ENCODE measurements at places on chromosomes 2 and 18. TPM values are rescaled to one million over a fixed set of nuclear protein-coding genes. Genes with fewer than 3 reads are reported as not detected.

DNA sequence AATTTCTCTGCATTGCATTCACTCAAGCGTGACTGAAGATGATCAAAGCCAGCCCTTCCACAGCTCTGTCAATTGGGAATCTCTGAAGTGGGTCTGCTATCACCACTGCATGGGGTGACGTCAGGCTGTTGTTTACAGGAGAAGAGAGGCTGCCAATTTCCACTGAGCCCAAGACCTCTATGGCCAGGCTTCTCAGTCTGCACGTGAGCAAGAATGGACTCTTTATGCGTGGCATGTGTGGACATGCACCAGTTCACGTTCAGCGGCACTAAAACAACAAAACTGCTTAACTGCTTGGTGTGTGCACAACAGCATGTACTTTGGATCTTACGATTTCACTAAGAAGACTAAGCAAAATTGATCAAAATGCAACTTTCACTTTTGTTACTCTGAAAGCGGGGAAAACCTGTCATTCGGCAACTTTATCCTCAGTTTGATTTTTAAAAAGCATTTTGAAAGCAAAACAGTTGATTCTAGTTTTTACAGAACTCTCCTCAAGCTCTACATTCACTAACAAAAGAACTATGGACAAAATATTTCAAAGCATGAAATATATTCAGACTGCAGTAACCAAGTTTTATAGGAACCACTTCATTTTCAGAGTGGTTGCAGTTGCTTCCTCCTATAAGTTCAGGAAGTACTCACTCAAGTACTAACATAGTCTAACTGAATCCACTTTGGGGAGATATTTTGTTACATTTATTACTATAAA is 77.0 kb upstream of the SERTAD2 start:
- DNase-seq, result peak; percentile 7

GRCh38 chr2:235053651-235054050 is 101.8 kb downstream of the SH3BP4 start:
- DNase-seq, result no peak

Gene MCEE
- total RNA-seq, result 2.7 TPM

DNA sequence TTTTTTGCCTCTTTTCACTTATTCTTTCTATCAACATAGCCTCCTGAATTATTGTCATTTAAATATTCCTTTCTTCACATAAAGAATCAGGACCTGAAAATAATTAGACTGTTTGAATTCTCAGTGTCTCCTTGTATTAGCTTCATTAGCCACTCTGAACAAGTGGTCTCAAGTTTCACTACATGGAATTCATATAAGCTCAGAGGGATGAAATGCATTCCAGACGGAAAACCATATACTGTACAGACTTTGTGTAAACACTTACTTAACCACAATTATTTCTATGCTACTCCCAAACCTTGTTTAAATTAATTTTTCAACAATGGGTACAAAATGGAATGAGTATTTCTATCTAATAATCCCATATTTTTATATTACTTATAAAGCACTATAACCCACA is 53.4 kb downstream of the CHN1 start:
- DNase-seq, result no peak

Gene ARL6IP6
- total RNA-seq, result 32.0 TPM

DNA sequence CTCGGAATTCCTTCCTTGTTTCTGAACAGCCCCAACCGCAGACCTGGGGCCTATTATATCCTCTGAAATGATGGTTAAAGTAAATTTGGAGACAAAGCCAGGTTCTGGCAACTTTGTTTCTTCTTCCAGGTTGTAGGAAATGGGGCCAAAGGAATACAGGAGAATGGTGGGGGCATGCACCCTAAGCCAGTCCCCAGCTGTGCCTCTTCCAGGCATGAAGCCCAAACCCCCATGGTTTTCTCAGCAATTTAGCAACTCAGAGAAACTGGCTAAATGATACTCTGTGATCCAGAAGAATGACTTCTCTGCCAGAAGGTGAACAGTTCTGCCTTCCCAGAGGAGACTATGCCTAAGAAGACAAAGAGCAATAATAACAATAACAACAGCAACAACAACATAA is 635.0 kb upstream of the FANCL start:
- DNase-seq, result no peak

DNA sequence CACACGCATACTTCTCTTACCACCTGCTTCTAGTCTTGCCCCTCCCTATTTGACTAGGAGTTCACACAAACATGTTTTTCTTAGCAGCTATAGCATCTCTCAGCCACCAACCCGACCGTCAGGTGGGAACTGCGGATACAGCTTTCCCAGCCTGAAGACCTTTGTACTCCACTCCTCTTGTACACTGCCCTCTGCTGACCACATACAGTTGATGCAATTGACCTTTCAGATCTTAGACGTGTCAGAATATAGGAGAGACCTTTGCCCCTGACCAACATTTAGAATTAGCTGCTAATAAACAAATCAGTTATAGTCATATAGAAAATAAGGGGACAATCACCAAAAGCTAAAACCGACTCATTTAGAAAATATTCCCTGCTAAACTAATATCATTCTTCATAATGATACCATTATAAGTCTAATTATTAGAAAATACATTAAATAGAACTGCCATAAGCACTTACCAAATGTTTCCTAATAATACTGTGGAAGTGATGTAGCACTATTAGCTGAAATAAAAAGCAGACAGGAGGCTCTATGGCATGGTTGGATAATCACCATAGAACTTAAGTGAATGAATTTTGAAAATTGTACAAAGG is 208.4 kb downstream of the RAD51AP2 start:
- no peak for DNase-seq

Gene CHAC2
- 7.2 TPM for total RNA-seq

Gene DNAJC10
- 171 TPM for total RNA-seq

Gene COL5A2
- 27.1 TPM for total RNA-seq

- no peak for DNase-seq
Observed at GRCh38 chr2:132664096-132664495, 5.9 kb downstream of the LYPD1 start.

Gene SLC14A1
- not detected for total RNA-seq

GRCh38 chr18:8706791-8707555 is 1.6 kb downstream of the MTCL1 start:
- DNase-seq, result no peak

- DNase-seq, result no peak
Observed at GRCh38 chr2:8204711-8205110, 477.1 kb upstream of the ID2 start.

DNA sequence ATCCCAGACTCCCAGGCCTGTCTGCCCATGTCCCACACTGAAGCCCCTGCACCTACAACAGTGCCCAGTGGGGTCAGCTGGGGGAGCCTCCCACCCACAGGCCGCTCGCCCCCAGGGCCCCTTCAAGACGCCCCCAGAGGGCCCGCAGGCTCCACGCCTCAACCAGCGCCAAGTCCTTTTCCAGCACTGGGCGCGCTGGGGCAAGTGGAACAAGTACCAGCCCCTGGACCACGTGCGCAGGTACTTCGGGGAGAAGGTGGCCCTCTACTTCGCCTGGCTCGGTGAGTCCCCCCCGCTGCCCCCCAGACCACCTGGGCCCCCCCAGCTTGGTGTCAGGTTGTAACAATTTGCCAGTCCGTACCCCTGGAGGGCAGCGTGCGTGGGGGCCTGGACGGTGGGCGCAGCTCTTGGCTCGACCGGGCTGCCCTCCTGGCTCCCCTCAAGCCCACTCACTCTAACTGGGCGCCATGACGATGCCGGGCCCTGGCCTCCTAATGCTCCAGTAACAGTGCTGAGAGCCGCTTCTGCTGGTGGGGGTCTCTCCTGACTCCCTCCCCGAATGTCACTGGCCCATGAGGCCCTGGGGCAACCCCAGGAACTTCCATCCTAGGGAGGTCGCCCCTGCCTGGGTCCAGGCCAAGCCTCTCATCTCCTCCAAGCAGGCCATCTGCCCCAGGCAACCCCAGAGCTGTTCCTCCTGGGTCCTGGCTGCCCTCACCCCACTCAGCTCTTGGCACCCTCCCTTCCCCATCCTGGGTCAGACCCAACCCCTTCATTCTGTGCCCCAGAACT is 14.9 kb downstream of the ANO7 start:
- DNase-seq, result no peak

Measured in kidney epithelial cell (primary cell).